ENCODE measurements at places on chromosomes 1 and 21.

- DNase-seq: peak; percentile 93
Observed at GRCh38 chr1:46070164-46070814, 62.1 kb downstream of the PIK3R3 start.

DNA sequence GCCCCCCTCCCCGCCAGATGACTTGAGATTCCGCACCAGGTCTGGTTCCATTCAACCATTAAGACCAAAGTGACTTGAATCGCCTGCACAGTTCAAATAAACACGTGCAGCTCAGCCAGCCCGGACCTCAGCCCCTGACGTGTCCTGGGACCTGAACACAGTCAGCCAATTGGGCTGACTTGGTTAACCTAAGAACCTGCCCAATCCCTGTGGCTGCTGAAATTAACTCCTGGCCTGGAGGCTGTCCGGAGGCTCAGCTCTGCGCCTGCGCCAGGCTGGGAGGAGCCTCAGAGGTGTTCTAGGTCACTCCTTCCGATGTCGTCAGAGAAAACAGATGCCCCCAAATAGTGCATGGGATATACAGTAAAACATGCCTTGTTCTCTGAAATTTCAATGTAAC is 73.4 kb downstream of the SCCPDH start:
- DNase-seq: no peak

DNA sequence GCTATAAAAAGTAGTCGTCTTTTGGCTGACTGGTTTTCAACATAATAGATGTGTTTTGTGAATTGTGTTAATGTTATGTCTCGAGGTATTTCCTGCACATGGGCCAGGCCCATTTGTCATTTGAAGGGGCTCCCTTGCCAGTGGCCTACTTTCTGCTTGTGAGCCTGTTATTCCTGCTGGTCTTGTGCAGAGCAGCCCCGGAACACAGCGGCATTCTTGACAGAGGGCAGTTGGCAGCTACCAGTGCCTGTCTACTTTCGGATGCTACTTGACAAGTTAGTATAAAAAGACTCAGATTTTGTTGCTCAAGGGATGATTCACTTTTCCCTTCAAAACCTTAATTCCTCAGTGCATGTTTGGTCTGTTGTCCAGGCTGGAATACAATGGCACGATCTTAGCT is 28.5 kb downstream of the PGM1 start:
- no peak for DNase-seq

- no peak for DNase-seq
Observed at GRCh38 chr1:43425045-43425444, 28.7 kb downstream of the HYI start.

DNA sequence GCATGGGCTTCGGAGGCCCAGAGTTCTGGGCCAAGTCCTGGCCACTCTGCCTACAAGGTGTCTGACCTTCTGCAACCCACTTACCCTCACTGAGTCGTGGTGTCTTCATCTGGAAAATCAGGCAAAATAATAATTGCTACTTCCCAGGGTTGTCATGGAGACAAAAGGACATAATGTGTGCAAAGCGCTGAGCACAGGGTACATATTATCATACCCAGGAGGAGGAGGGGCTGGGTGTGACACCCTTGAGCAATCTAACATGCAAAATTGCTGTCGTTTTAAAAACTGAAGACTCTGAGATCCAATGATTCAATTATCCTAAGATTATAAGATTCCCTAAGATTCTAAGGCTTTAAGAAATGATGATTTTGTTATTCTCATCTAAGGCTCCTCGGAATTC is 459.5 kb downstream of the PTPRU start:
- DNase-seq: no peak

GRCh38 chr1:66733348-66734017 is 18.8 kb upstream of the DYNLT5 start:
- DNase-seq: no peak

DNA sequence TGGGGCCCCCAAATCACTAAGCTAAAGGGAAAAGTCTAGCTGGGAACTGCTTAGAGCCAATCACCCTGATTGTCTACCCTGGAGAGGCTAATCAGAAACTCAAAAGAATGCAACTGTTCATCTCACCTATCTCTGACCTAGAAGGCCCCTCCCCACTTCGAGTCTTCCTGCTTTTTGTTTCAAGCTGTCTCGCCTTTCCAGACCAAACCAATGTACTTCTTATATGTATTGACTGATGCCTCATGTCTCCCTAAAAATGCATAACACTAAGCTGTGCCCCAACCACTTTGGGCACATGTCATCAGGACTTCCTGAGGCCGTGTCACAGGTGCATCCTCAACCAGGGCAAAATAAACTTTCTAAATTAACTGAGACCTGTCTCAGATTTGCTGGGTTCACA is 209.5 kb downstream of the APP start:
- DNase-seq: no peak

- DNase-seq: peak; percentile 16
Observed at GRCh38 chr21:40143822-40144525, 276.7 kb downstream of the PCP4 start.

DNA sequence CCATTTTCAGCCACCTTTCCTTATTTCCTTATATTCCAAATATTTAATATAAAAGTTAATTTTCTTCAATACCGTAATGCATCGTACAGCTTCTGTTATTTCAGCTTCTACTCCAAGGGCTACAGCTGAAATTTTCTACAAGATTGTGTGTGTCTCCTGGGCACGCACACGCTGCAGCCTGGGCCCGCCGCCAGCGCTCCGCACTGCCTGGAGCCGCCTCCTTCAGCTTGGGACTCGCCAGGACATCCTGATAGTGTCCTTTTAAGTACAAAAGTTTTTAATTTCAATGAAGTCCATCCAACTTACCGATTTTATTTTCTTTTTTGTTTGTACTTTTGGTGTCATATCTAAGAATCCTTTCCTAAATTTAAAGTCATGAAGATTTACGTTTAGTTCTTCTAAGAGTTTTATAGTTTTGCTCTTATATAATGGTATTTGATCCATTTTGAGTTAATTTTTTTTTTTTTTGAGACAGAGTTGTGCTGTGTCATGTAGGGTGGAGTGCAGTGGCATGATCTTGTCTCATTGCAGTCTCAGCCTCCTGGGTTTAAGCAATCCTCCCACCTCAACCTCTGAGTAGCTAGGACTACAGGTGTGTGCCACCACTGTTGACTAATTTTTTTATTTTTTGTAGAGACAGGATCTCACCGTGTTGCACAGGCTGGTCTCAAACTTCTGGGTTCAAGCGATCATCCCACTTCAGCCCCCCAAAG is 82.8 kb downstream of the AXDND1 start:
- DNase-seq: no peak

DNA sequence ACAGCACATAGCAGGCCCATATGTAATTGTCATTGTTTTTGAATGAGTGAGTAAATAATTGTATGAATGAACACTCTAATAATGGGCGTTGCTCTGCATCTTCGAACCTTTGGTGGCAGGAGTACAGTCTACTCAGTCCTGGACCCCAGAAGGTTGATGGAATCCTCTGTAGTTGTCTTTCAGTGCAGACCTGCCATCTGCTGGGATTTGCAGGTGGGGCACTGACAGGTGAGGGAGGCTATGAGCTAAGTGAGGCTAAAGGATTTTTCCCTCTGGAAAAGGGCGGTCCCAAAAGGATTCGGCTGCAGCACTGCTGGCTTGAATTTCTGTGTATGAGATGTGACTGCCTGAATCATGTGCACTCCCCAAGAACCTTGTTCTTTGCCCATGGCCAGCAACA is 53.4 kb downstream of the PLXNA2 start:
- no peak for DNase-seq

- no peak for DNase-seq
Observed at GRCh38 chr1:174726880-174727585, 272.7 kb upstream of the CACYBP start.

- no peak for DNase-seq
Observed at GRCh38 chr21:35345954-35346353, 296.9 kb upstream of the RUNX1 start.

DNA sequence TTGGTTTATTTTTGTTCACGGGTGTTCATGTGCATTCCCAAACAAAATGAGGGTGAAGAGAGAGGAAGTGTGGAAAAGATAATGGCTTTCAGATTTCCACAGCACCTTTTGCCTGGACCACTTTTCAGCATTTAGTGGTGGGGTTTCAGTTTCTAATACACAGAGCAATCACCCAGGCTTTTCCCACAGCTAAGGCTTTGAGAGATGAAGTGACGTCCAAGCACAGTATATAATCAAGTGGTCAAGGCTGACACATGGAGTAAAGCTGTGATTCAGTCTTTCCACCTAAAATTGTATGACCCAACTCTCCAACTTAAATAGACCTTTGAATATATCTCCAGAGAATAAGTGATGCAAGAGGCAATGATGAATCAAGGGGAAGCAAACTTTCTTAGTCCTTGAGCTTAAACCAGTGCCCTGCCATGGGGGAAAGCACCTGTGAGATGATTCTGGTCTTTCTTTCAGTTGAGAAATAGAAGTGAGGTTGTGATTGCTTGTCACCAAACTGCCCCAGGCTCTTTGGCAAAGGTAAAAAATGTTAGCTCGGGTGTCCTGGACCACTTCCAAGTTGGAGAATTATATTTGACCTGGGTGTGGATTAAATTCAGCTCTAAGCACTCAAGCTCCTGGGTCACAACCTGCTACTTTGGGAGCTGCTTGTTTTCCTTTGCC is 2.4 kb upstream of the PIK3R3 start:
- DNase-seq: peak; percentile 31

DNA sequence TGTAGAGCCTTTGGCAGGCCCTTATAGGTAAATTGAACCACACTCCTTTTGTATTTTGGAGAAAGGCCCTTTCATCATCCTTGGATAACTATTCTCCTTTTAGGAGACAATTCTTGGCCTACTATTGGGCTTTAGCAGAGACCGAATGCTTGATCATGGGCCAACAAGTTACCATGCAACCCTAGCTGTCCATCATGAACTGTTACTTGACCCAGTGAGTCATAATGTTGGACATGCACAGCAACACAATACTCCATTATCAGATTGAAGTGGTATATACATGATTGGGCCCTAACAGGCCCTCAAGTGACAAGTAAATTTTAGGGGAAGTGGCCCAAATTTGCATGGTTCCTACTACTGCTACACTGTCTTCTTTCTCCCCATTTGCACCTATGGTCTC is 84.4 kb downstream of the CATSPERE start:
- no peak for DNase-seq

- no peak for DNase-seq
Observed at GRCh38 chr1:217196616-217197015, 434.3 kb downstream of the GPATCH2 start.

GRCh38 chr21:41369105-41369919 is 7.5 kb downstream of the MX2 start:
- peak; percentile 39 for DNase-seq

DNA sequence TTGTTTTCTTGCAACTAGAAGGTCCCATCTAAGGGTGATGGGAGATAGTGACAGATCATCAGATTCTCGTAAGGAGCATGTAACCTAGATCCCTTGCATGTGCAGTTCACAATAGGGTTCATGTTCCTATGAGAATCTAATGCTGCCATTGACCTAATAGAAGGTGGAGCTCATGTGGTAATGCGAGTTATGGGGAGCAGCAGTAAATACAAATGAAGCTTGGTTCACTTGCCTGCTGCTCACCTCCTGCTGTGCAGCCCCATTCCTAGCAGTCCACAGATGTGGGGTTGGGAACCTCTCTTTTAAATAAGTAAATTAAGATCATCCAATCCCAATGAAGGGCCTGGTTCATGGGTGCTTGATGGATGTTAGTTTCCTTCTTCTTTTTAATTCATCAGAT is 148.7 kb upstream of the ATP1B1 start:
- DNase-seq: no peak

- no peak for DNase-seq
Observed at GRCh38 chr1:201385299-201385891, 7.9 kb upstream of the TNNT2 start.

- no peak for DNase-seq
Observed at GRCh38 chr1:97378596-97378995, 542.2 kb downstream of the DPYD start.

GRCh38 chr1:182702826-182703524 is 18.6 kb upstream of the RGS8 start:
- no peak for DNase-seq

GRCh38 chr1:103220631-103221041 is 112.3 kb upstream of the COL11A1 start:
- DNase-seq: no peak

DNA sequence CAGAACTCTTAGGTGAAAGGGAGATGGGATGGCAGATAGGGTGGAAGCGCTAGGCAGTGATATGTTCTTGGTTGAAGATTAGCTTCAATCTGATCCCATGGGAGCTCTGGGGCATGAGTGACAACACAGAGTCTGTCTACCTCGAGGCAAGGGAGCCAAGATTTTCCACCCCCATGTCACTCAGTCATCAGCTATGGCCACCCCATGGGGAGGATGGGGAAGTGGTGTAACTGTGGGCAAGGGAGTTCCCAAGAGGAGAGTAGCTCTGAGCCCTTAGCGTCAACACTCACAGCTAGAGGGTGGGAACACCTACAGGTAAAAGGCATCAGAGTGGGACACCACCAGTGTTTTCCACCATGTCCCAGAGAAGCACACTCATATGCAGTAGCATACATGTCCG is 30.3 kb upstream of the C1QA start:
- DNase-seq: no peak

DNA sequence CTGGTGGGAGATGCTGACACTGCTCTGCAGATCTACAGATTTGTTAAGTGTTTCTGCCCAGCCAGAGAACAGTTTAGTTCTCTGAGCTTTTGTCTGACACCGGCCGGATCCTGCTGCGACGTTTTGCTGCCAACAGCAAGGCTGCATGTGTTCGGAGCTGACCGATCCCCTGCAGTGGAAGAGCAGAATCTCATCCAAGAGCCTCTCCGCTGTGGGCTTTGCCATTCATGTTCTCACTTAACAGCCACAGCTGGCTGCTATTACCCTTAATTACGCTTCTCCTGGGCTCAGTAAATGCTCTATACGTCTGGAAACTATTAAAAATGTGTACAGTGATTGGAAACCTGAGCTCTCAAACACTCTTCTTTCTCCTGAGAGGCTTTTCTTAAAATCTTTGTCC is 105.3 kb downstream of the BCAR3 start:
- DNase-seq: no peak

DNA sequence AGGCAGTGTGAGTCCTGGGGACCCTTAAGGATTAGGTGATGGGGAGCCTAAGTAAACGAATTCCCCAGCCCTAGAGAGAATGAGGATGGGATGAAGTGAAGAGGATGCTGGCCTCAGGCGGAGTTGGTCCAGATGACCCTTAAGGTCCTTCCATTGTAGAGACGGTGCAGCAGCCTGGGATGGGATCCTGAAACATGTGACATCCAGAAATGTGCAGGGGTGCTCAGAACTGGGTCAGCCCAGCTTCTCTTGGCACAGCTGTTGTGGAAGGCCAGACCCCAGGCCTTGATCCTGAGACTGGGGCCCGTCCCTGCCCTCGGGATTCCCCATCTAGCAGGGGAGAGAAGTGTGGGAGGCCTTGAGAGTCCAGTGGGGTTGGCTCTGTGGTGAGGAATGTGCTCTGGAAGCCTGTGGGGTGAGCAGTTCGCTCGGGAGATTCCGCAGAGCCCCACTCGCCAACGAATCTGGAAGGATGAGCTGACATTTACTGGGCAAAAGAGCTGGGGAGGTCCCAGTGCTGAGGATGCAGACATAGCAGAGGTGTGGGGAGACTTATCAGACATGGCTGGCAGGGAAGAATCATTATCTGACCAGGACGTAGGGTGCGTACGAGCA is 28.1 kb downstream of the A3GALT2 start:
- no peak for DNase-seq

- DNase-seq: peak; percentile 65
Observed at GRCh38 chr1:231357831-231358354, 19.8 kb downstream of the SPRTN start.
